ENCODE measurements at places on chromosomes 4 and X.

GRCh38 chr4:100317032-100317864 lies 127.0 kb upstream of the DDIT4L start:
- DNase-seq: no peak

DNA sequence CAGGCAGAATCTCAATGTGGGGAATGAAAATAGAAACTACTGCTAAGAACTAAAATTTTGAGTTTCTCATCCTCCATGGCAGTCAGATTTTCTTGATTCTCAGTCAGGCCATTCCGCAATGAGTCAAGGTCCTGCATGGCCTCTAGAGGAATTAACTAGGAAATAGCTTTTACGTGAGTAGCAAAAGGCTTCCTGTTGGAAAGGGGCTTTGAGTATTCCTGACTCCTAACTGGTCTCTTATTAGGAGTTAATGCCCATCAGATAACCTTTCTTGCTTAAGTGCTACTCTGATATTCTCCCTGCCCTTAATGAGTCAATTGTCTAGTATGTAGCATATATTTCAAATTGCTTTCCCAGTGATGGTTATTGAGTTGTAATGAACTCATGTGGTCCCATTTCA lies 65.7 kb upstream of the ARHGAP24 start:
- DNase-seq: no peak

DNA sequence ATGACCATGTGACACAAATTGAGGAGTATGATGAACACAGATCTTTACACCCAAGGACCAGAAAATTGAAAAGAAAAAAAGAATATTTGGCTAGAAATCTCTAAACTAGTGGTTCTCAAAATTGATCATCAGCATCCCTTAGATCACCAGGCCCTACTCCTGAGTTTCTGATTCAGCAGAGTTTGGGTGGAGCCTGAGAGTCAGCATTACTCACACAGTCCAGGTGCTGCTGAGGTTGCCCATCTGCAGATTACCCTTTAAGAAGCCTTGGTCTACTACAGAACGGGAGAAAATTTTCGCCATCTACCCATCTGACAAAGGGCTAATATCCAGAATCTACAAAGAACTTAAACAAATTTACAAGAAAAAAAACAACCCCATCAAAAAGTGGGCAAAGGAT lies 182.8 kb downstream of the MOSPD2 start:
- DNase-seq: no peak

DNA sequence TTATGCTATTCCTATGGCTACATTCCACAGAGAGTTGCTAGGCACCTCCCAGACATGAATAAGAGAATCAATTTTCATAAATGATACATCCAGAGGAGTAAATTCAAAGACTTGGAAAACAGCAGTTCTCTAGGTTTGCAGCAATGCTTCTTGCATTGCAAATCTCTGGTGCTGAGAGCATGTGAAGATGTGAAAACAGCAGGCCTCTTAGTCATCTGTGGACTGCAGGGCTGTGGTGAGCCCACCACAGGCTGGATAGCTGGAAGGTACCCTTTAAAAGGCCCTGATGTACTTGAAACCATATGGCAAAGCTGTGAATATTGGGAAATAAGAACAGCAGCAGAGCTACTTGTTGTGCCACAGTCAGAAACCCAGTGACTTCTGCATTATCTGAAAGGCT lies 2135.9 kb downstream of the ARAP2 start:
- DNase-seq: no peak

DNA sequence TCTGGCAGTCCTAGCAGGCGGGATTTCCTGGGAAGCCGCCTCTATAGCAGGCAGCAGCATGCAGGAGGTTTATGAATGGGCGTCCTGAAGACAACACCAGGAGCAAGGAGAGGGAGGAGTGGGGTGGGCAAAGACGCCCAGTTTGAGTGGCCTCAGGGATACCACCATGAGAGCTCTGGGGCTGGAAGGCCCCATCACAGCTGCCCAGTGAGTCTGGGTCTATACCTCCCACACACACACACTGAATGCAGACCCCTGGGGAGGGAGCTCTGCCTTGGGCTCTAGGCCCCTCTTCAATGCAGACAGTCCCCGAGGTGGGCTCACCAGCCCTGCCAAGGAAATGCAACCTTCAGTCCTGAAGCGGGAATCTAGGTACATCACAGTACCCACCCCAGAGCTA lies 98.6 kb downstream of the AFAP1 start:
- no peak for DNase-seq

DNA sequence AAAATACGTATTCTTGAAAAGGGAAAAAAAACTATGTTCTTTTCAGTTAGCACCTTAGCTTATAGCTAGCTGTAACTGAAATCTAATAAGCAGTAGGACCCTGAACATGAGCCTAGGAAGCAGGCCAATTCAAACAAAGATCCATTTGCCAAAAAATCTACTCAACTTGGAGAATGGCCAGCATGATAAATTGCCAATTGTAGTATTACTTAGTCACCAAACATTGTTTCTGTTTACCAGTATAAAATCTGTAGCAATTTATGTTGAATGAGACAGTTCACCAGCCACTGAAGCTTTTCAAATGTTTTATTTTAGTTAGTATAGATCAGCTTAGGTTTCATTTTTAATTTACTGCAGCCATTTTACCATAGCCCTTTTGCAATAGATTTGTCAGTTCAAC lies 323.6 kb upstream of the DIPK2B start:
- no peak for DNase-seq

DNA sequence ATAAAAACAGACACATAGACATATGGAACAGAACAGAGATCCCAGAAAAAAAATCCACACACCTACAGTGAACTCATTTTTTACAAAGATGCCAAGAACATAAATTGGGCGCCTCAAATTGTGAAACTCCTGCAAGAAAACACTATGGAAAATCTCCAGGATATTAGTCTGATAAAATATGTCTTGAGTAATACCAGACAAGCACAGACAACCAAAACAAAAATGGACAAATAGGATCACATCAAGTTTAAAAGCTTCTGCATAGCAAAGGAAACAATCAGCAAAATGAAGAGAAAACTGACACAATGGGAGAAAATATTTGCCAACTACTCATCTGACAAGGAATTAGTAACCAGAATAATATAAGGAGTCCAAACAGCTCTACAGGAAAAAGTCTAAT lies 337.3 kb upstream of the DIPK2B start:
- no peak for DNase-seq

DNA sequence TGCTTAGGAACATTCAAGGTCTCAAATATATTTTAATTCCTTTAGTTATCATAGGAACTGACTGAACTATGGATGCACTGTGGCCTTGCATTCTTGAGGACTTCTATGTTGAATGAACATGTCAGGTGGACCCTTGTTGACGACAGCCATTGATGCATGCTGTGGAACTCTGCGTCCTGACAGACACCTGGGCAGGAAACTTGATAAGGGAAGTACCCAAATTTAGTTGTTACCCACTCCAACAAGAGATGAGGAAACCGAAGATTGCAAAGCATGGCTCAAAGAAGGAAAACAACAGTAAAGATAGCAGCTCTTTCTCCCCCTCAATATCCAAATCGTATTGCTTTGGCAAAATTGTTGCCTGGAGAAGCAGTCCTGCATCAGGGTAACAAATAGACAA lies 540.0 kb upstream of the NR3C2 start:
- no peak for DNase-seq

GRCh38 chr4:97317201-97317600 lies 826.1 kb downstream of the STPG2 start:
- no peak for DNase-seq

- DNase-seq: no peak
Observed at GRCh38 chr4:472881-473569, 25.9 kb downstream of the ZNF721 start.

DNA sequence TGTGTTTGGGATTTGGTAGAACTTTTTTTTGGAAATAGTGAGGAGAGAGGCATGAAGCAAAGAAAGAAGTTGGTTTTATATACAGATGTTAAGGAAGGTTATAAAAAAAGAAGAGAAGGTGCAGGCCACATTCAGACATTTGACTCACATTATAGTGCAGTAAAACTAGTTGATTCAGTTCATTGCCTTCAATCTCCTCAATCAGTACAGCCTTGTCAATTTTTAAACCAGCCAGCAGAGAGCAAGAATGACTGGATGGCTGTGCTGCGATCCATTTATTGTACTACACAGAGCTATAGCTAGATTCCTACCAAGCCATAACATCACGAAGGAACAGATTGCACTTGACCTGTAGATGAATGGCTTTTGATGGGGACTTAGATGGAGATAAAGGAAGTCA lies 79.7 kb upstream of the LSM6 start:
- DNase-seq: no peak

GRCh38 chrX:129980540-129981199 lies 1.8 kb upstream of the BCORL1 start:
- DNase-seq: peak; percentile 23

DNA sequence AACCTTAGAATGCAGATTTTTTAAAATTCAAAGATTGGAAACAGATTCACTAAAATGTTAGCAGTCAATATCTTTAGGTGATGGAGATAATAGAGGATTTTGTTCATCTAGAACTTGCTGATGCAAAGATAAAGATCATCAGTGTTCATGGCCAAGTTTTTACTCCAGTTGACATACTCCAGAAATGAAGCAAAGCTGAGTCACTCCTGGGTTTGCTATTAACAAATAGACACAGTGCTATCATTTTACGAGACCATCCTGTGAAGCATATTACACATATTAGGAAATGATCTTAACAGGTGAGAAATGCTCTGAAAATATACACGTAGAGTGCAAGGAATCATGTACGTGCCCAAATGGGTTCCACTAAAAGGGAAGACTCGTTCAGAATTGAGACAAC lies 170.6 kb upstream of the FAM9B start:
- no peak for DNase-seq

GRCh38 chr4:82753238-82753637 lies 45.4 kb downstream of the SCD5 start:
- DNase-seq: no peak

- no peak for DNase-seq
Observed at GRCh38 chrX:115330498-115331168, 41.1 kb downstream of the LUZP4 start.

DNA sequence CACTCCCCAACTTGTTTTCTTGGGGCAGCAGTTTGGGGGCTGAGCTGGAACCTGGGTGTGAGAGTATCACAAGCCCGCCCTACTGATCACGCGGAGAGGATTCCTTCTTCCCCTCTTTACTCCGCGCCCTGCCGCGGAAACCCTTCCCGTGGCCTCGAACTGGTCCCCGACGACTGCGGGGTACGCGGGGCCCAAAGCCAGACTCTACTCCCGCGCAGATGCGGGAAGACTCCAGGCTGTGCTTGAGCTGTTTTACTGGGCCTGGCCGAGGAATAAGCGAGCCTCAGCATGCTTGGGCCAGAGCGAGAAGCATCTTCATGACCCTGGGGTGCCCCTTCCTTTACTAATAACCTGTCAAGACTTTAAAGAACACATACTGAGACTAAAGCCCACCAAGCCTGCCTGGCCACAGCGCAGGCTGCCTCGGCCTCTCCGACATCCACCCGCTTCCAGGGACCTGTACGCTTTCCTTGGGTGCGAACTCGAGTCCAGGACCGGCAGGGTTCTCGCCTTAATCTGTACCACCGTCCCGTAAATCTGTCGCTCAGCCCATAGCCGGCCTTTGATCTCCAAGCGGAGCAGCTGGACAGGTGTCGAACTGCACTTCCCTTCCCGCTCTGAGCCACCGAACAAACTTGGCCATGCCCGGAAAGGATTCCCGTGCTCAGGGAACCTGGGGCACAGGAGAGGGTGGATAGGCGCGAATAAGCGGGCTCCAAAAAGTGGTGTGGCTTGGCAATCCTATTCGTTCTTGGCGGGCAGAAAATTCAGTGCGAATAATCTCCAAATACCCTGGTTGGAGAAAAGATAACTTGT lies 55.0 kb upstream of the TMEM33 start:
- no peak for DNase-seq

GRCh38 chr4:41602886-41603498 lies 65.0 kb downstream of the LIMCH1 start:
- no peak for DNase-seq

DNA sequence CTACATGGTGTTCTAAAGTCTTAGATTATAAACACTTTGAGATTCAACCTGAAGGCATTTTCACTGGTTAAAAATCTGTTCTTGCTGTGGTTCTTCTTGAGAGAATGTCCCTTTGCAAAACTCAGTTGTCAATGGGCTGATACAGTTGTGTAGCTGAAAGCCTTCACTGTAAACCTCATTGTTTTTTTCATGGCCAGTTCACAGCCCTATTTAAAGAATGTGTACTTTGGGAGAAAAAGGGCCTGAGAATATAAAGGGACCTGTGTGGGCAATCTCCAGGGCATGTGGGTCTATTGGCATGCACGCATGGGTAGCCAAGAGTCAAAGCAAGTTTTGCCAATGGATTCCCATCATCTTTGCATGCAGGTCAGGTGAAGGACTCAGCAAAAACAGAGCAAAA lies 7.8 kb upstream of the MAP7D3 start:
- DNase-seq: no peak

- DNase-seq: no peak
Observed at GRCh38 chr4:151716324-151716723, 44.5 kb downstream of the GATB start.

- DNase-seq: no peak
Observed at GRCh38 chrX:6053141-6053540, 175.5 kb downstream of the NLGN4X start.

DNA sequence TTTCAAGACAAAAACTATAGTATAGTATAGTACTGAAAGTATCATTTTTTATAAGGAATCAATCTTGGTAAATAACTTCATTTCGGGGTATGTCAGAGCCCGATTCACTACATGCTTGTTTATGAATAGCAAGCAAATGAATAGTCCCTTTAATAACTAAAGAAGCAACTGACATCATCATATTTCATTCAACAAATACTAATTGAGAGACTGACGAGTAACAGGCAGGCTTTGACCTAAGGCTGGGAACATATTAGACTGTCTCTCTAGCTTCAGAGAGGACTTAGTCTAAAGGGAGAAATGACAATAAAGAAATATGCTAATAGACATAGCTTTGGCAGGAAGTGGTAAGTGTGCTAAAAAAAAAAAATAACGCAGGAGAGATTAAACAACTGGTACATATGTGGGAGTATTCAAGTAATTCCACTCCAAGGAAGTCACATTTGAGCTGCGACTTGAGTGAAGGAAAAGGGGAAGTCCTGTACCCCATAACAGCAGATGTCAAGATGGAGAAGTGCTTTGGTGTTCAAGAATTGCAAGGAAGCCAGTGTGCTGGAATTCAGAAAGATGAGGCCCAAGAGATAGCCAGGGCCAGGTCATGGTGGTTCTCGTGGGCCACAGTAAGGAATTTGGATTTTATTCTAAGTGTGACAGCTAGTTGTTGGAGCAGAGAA lies 284.9 kb downstream of the FBXO8 start:
- DNase-seq: no peak

DNA sequence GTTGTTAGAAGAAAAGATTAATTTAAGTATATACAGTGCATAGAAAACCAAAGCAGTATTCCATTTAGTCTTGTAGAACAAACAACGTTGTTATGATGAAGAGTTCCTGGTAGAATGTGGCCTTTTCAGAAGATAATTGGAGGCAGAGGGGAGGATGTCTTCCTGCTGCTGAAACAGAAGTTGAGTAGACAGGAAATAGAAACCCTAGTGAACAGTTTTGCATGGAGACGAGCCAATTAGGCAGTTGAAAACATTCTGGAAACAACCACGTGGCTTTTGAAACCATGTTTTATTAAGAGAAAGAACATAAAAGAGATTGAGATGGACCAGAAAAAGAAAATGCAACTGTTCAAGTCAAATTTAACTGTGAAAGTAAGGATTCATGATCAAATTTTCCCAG lies 325.2 kb downstream of the CAMK2D start:
- DNase-seq: no peak

- DNase-seq: no peak
Observed at GRCh38 chr4:122772986-122773385, 40.5 kb downstream of the BBS12 start.

Measured in activated gamma-delta T cell (primary cell).